ENCODE measurements at places on chromosomes 5 and 9.

DNA sequence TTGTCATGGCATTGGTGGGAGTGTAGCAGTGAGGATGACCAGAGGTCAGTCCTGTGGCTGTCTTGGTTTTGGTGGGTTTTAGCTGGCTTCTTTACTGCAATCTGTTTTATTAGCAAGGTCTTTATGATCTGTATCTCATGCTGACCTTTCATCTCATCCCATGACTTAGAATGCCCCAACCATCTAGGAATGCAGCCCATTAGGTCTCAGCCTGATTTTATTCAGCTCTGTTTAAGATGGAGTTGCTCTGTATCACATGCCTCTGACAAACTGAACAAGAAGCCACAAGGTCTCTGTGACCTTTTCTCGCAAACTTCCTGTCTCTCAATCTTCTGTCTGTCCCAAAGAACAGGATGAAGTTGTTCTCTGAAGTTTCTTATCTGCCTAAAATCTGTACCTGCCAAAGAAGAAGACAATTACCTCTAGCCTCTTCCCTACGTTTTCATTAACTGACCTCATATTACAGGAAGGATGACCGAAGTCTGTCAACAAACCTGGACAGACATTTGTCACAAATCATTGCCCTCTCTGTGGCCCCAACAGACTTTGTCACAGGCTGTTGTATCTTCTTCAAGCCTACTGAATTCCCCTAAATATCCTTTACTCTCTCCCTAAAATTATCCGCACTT, 284.2 kb upstream of the SEMA6A start:
- DNase-seq: no peak

- no peak for DNase-seq
These were observed 36.3 kb downstream of the ROPN1L start for GRCh38 chr5:10477943-10478342.

DNA sequence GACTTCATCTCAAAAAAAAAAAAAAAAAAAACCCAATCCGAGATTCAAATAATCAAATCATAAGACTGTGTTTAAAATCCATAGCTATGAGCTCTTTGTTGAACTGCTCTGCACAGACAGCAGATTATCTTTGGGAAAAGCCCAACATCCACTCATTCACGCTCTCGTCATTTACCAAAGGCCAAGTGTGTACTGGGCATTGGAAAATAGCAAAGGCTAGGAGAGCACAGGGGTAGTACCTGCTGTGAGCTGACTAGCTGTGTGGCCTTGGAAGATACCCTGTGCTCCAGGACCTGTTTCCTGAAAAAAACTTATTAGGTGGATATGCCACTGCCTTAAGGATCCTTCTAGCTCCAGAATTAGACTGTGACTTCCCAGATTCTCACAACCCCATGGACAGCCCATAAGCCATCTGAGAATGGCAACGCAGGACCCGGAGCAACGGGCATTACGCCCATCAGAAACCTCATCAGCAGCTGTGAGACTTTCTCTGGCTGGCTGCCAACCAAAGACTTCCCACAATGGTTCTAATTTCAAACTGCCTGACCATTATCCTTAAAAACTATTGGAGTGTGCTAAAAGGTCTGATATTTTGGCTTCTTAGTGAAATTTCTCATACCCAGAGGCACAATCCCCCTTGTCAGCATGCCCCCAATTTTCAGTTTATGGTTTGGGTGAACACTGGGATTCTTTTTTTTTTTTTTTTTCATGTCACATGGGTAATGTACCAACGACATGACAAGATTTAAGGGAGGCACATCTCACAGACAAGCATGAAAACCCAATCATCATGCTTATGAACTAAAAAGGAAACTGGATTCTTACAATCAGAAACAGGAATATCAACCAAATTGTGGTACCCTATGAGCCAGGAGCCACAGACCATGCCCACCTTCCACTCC, 16.8 kb downstream of the SERINC5 start:
- no peak for DNase-seq

DNA sequence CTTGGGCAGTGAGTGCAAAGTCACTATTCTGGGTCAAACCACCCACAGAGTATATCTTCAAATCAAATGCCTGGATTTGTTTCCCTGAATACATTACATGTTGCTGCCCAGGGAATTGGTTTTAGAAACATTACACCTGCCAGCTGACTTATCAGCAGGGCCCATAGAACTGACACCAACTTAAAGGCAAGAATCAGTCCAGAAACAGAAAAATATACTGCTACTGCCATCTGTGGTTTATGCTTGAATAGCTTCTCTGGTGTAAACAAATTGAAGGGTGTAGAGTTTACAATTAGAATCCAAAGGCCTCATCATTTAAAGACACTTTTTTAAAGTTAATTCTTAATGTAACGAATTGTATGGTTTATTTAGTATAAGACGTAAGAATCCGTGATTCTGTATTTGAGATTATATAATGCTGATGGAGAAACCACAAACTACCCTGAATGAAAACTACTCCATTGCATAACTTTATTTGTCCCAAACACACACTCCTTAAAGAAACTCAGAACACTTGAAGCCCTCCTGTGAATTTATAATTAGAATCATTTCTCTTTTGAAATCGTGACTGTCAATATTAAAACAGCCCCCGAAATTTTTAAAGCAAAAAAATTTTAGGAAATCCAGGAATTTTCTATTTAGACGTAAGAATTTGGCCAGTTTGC, 6.2 kb downstream of the NR6A1 start:
- no peak for DNase-seq

DNA sequence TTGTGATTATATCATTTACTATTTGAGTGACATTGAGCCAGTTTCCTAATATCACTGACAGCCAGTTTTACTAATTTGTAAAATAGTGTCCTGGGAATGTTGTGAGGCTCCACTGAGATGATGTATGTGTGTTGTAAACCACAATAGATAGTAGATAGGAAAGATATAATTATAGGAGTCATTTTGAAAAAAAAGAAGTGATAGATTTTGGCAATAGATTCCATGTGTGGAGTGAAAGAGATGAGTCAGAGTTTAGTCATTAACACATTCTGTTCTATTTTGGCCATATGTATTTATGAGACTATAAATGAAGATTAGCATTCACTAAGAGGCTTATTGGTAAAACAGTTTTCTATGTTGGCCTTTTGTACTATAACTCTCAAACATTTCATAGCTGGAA, 388.2 kb downstream of the FAM170A start:
- DNase-seq: no peak

GRCh38 chr5:84831701-84832100, 447.0 kb upstream of the EDIL3 start:
- DNase-seq: no peak

DNA sequence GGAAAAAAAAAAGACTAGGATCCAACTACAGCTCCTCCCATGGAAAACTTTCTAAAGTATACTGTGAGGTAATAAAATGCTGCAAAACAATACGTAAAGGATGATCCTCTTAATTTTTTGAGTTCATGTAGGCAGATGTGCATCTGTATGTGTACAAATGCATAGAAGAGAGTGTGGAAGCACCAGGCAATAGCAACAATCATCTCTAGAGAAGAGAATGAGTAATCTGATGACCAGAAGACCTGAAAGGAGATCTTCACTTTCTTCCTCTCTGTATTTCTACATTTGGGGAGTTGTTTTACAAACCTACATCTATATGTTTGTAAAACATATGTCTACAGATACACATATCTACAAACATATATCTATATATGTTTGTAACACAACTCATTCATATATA, 29.3 kb upstream of the SPDL1 start:
- no peak for DNase-seq

DNA sequence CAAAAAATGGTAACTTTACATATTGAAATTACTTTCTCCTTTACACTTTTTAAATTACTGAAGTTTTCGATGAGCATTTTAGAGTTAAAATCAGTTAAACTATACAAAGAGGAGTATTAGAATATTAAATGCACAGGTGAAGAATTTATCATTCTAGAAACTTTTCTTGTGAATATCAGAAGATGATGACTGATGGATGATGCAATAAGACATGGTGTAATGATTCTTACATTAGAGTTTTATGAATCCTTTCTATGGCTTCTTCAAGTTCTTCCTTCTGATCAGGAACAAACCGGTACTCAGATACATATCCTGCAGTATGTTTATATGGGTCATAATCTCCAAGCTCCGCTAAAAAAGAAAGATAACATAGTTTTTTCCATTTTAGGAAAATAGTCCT, 154.4 kb downstream of the EPB41L4A start:
- no peak for DNase-seq

- DNase-seq: no peak
These were observed 35.3 kb upstream of the ICE1 start for GRCh38 chr5:5387192-5387591.

GRCh38 chr5:132199116-132199680, 28.5 kb downstream of the P4HA2 start:
- no peak for DNase-seq

DNA sequence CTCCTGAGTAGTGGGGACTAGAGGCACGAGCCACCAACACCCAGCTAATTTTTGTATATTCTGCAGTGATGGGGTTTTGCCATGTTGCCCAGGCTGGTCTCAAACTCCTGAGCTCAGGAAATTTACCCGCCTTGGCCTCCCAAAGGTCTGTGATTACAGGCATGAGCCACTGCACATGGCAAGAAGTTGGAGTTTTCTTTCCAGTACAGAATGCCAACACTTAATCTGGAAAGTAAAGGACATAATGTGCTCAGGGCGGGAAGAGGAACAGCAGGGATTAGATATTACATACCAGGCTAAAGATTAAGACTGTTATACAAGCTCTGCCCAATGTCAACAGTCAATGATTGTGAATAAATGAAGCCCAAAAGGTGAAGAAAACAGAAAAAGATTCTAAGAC, 47.2 kb upstream of the AGXT2 start:
- DNase-seq: no peak

DNA sequence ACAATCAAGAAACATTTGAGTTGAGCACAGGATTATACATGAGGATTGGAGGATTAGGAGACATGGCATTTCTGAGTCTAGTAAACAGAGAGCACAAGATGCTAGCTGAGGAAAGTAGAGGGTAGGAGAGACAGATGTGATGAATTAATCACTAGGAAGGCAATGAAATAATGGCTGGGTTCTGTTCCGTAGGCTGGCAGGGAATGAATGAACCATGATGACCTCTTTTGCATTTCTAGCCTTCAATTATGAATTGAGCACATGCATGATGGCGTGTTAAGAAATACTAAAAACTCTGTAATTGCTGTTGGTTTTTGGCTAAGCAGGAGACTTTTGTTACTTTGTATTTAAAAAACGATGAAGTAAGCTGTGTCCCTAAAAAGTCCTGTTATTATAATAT, 420.0 kb upstream of the TLE4 start:
- no peak for DNase-seq

DNA sequence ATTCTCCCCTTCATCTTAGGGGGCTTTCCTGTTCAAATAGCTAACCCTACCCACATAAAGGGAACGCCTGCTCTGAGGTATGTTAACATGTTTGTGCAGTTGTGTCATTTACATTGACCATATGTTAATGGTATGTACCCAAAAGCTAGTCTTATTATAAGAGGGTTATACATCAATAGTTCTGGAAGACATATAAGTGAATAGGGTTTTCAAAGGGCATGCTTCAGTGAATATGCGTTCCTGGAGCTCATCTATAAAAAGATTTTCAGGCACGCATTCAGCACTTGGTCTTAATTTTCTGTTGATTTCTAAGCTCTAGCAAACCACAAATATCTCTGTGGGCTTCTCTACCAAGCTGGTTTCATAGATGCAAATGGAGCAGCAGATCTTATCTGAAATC, 766.1 kb downstream of the IRX1 start:
- DNase-seq: no peak

GRCh38 chr5:170519549-170519948, 15.7 kb downstream of the KCNIP1 start:
- no peak for DNase-seq

DNA sequence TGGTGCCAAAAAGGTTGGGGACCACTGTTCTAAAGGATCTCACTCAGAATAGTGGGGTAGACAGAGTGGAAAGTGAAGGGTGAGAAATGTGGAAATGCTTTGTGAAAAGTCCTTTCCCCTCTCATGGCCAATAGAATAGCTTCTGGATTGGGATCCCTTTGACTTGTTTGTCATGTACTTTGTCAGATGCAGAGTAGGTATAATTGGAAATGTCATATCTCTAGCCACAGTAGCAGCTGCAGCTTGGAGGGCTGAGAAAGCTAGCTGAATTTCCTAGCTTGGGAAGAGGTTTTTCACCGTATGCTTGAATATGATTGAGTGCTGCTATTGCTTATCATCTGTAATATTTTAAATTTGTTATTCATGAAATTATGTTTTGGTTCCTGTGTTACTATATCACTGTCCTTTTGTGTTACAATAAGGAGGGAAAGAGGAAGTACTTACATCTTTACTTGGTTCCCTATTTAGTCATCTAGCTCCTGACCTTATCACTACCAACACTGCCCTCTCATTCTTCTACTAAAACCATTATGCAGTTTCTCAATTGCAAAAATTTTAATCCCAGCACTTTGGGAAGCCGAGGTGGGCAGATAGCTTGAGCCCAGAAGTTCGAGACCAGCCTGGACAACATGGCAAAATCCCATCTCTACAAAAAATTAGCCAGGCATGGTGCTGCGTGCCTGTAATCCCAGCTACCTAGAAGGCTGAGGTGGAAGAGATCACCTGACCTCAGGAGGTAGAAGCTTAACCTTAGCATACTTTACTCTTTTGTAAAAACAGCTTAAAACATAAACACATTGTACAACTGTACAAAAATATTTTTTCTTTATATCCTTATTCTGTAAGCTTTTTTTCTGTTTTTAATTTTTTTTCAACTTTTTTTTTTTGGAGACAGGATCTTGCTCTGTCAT, 12.4 kb downstream of the SLC30A5 start:
- DNase-seq: no peak

DNA sequence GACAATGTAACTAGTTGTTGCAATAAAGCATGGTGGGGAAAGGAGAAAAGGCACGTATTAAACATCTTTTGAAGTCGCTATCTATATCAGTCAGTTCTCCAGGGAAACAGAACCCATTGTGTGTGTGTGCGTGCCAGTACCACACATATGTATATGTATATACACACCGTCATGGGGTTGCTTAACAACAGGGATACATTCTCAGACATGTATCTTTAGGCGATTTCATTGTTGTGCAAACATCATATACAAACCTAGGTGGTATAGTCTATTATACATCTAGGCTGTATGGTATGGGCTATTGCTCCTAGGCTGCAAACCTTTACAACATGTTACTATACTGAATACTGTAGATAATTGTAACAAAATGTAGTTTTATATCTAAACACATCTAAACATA, 2.3 kb downstream of the CDKN2B-AS1 start:
- DNase-seq: no peak
